ENCODE measurements at places on chromosomes 7 and 10.

GRCh38 chr7:76165106-76165972 is 36.4 kb upstream of the SRRM3 start:
- peaks cover 5% of the 10 kb centered on the region for H3K4me1 ChIP-seq
- peak overlapping the region; percentile 16 for H3K4me3 ChIP-seq
- H3K36me3 ChIP-seq, result no peaks in the 10 kb centered on the region
- no peak for DNase-seq
- H3K27ac ChIP-seq, result peak overlapping the region; percentile 98
- H3K27me3 ChIP-seq, result peaks cover 9% of the 10 kb centered on the region

- no peaks in the 10 kb centered on the region for H3K4me1 ChIP-seq
- peaks cover 10% of the 10 kb centered on the region for H3K36me3 ChIP-seq
- no peak overlapping the region for H3K4me3 ChIP-seq
- no peak for DNase-seq
- H3K27ac ChIP-seq, result peak overlapping the region; percentile 29
Measured at GRCh38 chr7:149228831-149229471, 10.5 kb upstream of the ZNF212 start.

- H3K36me3 ChIP-seq, result no peaks in the 10 kb centered on the region
- DNase-seq, result no peak
- H3K27ac ChIP-seq, result no peak overlapping the region
- H3K4me3 ChIP-seq, result no peak overlapping the region
- H3K27me3 ChIP-seq, result no peaks in the 10 kb centered on the region
Measured at GRCh38 chr7:159166530-159166929, 21.9 kb upstream of the VIPR2 start.

- peaks cover 3% of the 10 kb centered on the region for H3K27me3 ChIP-seq
- H3K4me3 ChIP-seq, result no peak overlapping the region
- DNase-seq, result no peak
- H3K36me3 ChIP-seq, result no peaks in the 10 kb centered on the region
- no peak overlapping the region for H3K27ac ChIP-seq
Measured at GRCh38 chr10:113739577-113739976, 11.9 kb upstream of the PLEKHS1 start.

- H3K27me3 ChIP-seq, result peaks cover 6% of the 10 kb centered on the region
- no peak for DNase-seq
- H3K4me3 ChIP-seq, result no peak overlapping the region
- H3K4me1 ChIP-seq, result no peaks in the 10 kb centered on the region
- H3K27ac ChIP-seq, result no peak overlapping the region
- no peaks in the 10 kb centered on the region for H3K36me3 ChIP-seq
Measured at GRCh38 chr7:68707958-68708357, 890.3 kb upstream of the AUTS2 start.

- H3K4me1 ChIP-seq, result peaks cover 10% of the 10 kb centered on the region
- H3K27ac ChIP-seq, result no peak overlapping the region
- DNase-seq, result no peak
- H3K4me3 ChIP-seq, result no peak overlapping the region
- no peaks in the 10 kb centered on the region for H3K36me3 ChIP-seq
Measured at GRCh38 chr7:41448104-41448503, 254.8 kb downstream of the INHBA start.

DNA sequence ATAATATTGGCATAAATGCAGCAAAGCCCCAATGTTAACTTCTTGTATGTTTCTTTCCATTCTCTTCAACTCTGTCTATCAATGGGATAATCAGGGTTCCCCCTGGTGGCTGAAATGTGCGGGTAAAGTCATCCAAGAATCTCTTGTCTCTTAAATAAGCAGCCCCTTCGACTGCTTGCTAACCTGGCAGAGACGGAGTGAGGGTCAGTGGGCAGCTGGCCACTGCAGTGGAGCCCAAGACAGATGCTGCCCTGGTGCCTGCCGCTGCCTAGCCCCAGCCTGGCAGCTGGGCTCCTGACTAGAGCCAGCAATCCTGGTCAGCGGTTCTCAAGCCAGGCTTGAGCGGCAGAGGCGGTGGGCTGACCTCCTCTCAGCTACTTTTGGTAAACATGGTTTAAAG is 248.9 kb downstream of the COBL start:
- peak overlapping the region; percentile 6 for H3K27ac ChIP-seq
- DNase-seq, result peak; percentile 49
- no peaks in the 10 kb centered on the region for H3K27me3 ChIP-seq
- peaks cover 34% of the 10 kb centered on the region for H3K4me1 ChIP-seq

GRCh38 chr7:88368686-88369085 is 62.0 kb upstream of the STEAP4 start:
- H3K4me1 ChIP-seq, result peaks cover 12% of the 10 kb centered on the region
- no peaks in the 10 kb centered on the region for H3K27me3 ChIP-seq
- no peaks in the 10 kb centered on the region for H3K36me3 ChIP-seq
- no peak overlapping the region for H3K4me3 ChIP-seq
- DNase-seq, result no peak

DNA sequence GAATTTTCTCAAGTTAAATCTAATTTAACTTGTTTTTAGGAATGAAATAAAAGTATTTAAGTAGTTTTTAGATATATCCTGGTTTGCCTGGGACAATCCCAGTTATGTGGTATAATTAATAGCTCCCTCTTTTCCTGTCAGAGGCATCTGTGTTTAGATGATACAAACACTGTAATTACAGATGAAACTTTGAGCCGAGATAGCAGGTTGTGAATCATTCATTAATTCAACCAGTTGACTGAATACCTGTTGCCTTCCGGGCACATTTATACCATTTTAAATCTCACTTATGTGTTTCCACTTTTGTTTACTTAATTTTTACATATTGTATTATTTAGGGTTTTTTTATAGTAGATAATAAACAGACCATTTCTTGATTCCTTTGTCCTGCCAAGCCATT is 82.1 kb upstream of the GATA3 start:
- no peaks in the 10 kb centered on the region for H3K27me3 ChIP-seq
- DNase-seq, result no peak
- peaks cover 4% of the 10 kb centered on the region for H3K36me3 ChIP-seq

- no peak for DNase-seq
- peaks cover 7% of the 10 kb centered on the region for H3K4me1 ChIP-seq
- H3K27me3 ChIP-seq, result peaks cover 25% of the 10 kb centered on the region
- H3K36me3 ChIP-seq, result no peaks in the 10 kb centered on the region
Measured at GRCh38 chr10:42942279-42942950, 134.5 kb upstream of the RET start.

DNA sequence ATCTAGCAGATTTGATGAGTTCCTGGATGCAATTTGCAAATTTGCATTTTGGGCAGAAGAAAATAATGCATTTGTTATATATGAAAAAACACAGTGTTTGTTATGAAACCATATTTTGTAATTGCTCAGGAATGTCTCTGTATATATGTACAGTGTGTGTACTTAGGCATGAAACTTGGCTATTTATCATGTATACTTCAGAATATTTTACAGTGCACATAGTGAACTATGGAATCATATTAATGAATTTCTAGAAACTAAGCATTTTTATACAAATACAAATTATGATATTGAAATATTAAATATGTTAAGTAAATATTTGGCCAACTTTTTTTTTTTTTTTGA is 107.5 kb downstream of the TWIST1 start:
- H3K36me3 ChIP-seq, result no peaks in the 10 kb centered on the region
- H3K4me3 ChIP-seq, result no peak overlapping the region
- H3K27ac ChIP-seq, result no peak overlapping the region
- no peaks in the 10 kb centered on the region for H3K27me3 ChIP-seq

DNA sequence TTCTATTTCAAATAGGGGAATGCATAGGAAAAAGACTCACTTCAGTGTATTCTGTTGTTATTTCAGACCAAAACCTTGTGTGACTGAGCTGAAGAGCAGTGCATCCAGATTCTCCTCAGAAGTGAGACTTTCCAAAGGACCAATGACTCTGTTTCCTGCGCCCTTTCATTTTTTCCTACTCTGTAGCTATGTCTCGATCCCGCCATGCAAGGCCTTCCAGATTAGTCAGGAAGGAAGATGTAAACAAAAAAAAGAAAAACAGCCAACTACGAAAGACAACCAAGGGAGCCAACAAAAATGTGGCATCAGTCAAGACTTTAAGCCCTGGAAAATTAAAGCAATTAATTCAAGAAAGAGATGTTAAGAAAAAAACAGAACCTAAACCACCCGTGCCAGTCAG is 12.0 kb downstream of the TET1 start:
- H3K36me3 ChIP-seq, result peaks cover 17% of the 10 kb centered on the region
- H3K27me3 ChIP-seq, result no peaks in the 10 kb centered on the region
- no peaks in the 10 kb centered on the region for H3K4me1 ChIP-seq
- H3K27ac ChIP-seq, result no peak overlapping the region
- no peak overlapping the region for H3K4me3 ChIP-seq

DNA sequence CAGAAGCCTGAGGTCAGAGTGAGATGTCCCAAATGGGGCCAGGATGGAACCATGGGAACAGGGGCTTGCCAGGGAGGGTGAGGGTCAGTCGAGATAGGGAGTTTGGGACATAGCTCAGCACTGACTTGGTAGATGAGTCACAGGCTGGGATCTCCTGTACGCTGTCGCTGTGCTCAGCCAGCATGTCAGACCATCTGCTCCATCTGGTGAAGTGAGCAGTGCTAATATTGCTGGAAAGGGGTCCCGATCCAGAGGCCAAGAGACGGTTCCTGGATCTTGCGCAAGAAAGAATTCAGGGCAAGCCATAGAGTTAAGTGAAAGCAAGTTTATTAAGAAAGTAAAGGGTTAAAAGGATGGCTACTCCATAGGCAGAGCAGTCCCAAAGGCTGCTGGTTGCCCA is 505.6 kb downstream of the GALNT17 start:
- no peak for DNase-seq
- no peaks in the 10 kb centered on the region for H3K36me3 ChIP-seq

GRCh38 chr7:3488829-3489228 is 187.8 kb downstream of the SDK1 start:
- H3K4me3 ChIP-seq, result no peak overlapping the region
- no peak overlapping the region for H3K27ac ChIP-seq
- peaks cover 7% of the 10 kb centered on the region for H3K4me1 ChIP-seq
- DNase-seq, result no peak
- peaks cover 3% of the 10 kb centered on the region for H3K36me3 ChIP-seq
- H3K27me3 ChIP-seq, result no peaks in the 10 kb centered on the region

Measured in progenitor cell of endocrine pancreas (in vitro differentiated cells).